ENCODE measurements at places on chromosomes 4 and X.

- no peak for DNase-seq
These were observed 354.8 kb downstream of the MID1IP1 start for GRCh38 chrX:39156051-39156450.

- DNase-seq: no peak
These were observed 4.7 kb downstream of the SFRP2 start for GRCh38 chr4:153784166-153784699.

- no peak for DNase-seq
These were observed 92.5 kb upstream of the ZFP42 start for GRCh38 chr4:187903106-187903505.

DNA sequence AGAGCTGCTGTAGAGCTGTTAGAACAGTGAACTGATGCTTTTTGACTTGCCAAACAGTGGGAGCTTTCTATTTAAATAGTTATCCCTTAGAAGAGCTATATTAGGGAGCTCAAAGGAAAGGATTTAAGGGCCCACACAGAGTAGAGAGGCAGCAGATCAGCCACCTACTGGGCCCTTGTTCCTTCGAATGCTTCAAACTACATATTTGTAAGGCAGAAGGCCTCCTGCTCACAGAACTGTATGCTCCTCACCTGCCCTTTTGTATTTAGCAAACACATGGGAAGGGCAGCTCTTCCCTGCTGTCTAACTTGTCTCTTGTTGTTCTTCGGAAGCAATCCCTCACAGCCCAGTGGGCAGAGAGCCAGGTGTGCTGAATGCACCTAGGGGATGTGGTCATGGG, 38.0 kb downstream of the IL1RAPL1 start:
- no peak for DNase-seq

DNA sequence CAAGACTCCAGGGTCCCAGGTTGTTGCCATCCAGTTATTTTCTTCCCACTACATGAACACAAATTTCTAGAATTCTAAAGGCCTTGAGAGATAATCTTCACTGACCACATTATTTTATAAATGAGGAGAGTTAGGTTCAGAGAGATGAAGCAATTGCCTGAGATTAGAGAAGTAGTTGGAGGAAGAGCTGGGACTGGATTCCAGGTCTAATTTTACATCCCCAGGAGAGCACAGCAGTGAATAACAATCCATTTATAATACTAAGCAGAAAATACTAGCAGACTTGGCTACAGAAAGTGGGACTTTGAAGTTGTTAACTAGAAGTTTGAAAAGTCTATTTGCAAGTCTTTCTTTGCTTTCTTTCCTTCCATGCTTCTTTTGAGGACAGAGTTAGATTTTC, 231.3 kb upstream of the S100G start:
- DNase-seq: no peak

DNA sequence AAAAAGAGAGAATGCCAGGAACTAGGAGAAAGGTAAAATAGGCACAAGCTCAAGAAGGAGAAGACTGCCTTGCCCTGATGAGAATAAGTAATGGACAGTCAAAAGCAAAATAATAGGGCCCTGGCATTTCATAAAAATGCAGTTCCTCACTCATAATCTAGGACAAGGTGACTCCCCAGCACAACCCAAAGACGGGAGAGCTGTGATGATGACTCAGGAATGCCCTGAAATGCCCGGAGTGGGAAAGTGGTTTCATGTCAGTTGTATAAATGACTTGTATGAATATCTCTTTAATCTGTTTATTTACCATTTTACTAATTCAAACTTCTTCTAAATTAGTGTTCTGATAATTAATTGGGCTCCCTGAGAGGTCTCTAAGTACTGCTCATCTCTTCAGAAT, 28.8 kb upstream of the SETD7 start:
- no peak for DNase-seq

- DNase-seq: no peak
These were observed 26.9 kb upstream of the AMOT start for GRCh38 chrX:112867570-112867969.

GRCh38 chr4:119008761-119009160, 120.1 kb downstream of the SYNPO2 start:
- DNase-seq: no peak
